T-helper 1 cell (primary cell): ENCODE measurements at places on chromosomes 6 and 20.

DNA sequence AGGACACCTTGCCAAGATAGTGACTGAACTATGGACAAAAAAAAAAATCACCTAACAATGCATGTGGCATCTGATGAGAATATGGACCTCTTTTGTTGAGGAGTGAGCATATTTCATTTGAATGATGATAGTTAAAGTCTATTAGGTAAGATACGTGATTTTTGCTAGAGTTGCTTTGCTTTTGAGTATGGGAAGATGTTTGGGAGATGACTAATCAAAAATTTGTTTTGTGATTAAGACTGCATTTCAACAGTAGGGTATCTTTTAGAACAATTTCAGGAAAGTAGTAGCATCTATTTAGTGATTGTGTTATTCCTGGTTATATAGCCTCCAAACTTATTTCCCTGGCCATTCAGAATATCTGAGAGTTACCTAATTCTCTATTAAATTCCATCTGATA, 878.6 kb upstream of the CITED2 start:
- no peak for DNase-seq

- DNase-seq = no peak
Measured at GRCh38 chr6:134674562-134674961, 275.3 kb downstream of the ALDH8A1 start.

DNA sequence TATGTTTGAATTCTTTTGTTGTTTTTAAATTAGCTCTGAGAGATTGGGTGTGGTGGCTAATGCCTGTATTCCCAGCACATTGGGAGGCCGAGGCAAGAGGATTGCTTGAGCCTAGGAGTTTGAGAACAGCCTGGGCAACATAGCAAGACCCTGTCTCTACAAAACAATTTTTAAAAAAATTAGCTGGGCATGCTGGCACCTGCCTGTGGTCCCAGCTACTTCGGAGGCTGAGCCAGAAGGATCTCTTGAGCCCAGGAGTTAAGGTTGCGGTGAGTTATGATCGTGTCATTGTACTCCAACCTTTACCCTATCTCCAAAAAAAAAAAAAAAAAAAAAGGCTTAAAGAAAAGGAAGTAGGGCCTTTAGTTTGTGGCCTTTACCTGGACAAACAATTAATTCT, 22.9 kb downstream of the DHX35 start:
- DNase-seq = no peak

- no peak for DNase-seq
Measured at GRCh38 chr6:16061818-16062217, 67.1 kb upstream of the MYLIP start.
